Right atrium auricular region (tissue), 2 donors: ENCODE measurements at places on chromosomes 5 and 9. TPM values are rescaled to one million over a fixed set of nuclear protein-coding genes. Genes with fewer than 3 reads are reported as not detected.
A peak's percentile ranks its signal among the peaks of the same experiment; 100 is the strongest.

AMACR gene
- 12.6 TPM for total RNA-seq

SLCO6A1 gene
- not detected for total RNA-seq

SAXO1 gene
- total RNA-seq = not detected

RBM18 gene
- 23.2 TPM for total RNA-seq

SPINK13 gene
- not detected for total RNA-seq

ZNF462 gene
- 30.5 TPM for total RNA-seq

GALNT12 gene
- total RNA-seq = 2.7 TPM

GLDC gene
- 0.39 TPM for total RNA-seq

C5 gene
- total RNA-seq = 0.82 TPM

LHX6 gene
- total RNA-seq = 2.8 TPM

SVEP1 gene
- 20.0 TPM for total RNA-seq

SLC6A18 gene
- not detected for total RNA-seq

SLC9A3 gene
- total RNA-seq = 1.8 TPM

ENHO gene
- 0.75 TPM for total RNA-seq

CERT1 gene
- total RNA-seq = 12.6 TPM

- peak; percentile 34 for DNase-seq
Measured at GRCh38 chr5:133366438-133366837, 245.9 kb downstream of the FSTL4 start.

- DNase-seq = no peak
Measured at GRCh38 chr9:136566901-136567300, 21.1 kb upstream of the NOTCH1 start.

DNA sequence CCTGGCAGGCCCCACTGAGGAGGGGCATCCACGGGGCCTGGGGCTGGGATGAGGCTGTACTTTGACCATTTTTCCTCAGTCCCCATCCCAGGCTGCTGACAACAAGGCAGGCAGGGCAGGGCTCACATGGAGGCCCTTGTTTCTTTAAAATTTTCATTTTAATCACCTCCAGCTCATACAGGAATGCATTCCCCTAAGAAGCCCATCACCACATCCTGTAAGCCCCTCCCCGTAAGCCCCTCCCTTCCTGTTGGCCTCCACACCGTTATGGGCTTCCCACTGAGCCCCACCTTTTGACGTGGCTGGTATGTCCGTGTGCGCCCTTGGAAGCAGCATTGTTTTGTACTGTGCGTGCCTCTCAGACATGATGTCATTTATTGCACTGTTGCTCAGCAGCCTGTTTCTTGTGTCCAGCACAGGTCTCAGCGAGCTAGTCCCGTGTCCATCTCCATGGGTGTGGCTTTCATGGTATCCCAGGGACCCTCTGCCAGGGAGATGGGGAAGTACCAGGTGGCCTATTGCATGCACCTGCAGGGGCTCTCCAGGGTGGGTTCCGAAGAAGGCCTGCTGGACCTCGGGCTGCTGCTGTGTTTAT, 22.4 kb downstream of the PHF2 start:
- peak; percentile 59 for DNase-seq

DNA sequence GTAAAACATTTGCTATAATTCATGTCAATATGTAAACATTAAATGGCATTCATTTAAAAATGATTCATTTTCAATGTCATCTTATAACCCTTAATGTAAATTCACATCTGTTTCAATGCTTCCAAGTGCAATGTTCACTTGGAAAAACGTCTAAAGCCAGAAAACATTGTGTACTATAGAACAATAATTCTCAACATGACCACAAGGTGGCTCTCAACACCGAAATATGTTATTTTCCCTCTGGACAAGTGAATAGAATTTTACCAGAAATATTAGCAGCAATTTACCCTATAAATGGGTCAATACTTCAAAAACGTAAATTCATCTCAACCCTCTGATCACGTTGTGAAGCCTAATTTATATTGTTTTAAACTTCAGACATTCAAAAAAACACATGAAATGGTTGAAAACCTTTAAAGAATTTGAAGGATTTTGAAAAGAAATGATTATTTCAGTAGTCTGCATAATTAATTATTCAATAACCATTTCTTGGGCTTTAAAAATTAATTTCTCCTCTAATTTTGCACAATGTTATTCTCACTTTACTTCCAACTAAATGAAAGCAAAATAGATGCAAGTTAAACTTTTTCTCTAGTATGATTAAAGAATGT, 11.0 kb downstream of the CDH10 start:
- no peak for DNase-seq

DNA sequence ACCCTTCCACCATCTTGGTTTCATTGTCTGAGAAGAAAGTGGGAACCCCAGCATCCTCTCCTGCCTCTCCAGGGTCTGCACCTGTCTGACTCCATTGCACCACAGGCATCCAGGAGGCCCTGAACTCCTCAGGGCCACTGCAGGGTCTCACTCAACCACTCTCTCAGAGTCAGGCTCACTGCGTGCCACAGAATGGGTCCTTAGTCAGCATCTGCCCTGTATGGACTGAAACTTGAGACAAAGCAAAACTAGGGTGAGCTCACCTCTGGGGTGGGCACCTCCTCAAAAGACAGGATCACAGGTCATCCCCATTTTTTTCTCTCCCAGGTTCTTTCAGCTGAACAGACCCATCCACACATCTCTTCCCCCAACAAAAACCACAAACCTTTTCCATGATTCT, 59.2 kb upstream of the CPEB4 start:
- DNase-seq = no peak

- DNase-seq = peak; percentile 84
Measured at GRCh38 chr5:172133359-172134029, 54.5 kb downstream of the STK10 start.

DNA sequence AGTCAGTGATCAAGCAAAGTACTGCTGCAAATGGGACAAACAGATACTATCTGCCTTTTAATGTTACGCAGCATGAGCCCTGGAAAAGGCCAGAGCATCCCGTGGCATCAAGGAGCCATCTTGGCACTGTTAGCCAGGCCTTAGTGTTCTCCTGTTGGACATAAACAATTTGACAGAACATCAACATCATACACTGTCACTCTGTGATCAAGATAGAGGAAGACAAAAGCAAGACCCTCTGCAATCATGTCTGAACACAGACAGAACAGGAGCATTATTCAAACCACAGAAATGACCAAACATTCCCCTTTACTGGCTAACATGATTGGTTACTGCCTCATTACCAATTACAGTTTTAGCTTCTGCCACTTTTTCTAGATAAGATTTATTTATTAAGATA, 21.2 kb upstream of the ROPN1L start:
- no peak for DNase-seq

- no peak for DNase-seq
Measured at GRCh38 chr5:150511578-150512367, 3.8 kb downstream of the NDST1 start.

GRCh38 chr5:10662083-10662482, 98.2 kb downstream of the ANKRD33B start:
- no peak for DNase-seq

DNA sequence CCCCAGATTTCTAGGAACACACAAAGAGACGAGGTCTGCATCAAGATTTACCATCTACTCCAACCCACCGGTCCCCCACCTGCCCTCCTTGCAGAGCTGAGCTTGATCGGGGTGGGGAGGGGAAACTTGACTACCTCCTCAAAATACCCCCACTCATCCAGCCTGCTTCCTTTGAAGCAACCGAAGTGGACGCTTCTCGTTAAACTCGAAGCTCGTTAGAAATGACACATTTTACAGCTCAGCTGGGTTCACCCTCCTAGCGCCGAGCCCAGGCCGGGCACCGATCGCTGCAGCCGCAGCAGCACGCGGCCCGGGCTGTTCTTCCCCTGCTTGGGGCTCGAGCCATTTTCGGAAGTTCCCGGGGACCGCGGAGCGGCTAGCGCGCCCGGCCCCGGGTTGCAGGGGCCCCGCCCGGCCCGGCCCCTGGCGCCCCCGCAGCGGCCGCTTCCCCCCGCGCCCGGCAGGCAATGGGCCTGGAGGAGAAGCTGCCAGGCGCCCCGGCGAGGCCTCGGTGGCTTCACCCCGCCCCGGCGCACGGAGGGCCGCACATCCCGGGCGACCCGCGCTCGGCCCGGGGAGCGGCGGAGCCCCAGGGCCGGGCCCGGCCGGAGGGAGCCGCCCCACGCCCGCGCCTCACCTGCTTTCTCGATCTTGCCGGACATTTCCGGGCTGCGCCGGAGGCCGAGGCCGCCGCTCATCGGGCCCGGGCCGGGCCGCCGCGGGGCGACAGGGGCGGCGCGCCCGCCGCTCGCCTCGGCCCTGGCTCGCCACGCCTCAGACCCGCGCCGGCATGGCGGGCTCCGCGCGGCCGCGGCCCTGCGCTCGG, 530 bp downstream of the RAPGEF1 start:
- DNase-seq = no peak

GRCh38 chr5:120270498-120270897, 193.6 kb upstream of the PRR16 start:
- no peak for DNase-seq

GRCh38 chr5:116754556-116754955, 179.9 kb upstream of the SEMA6A start:
- DNase-seq = no peak

- DNase-seq = no peak
Measured at GRCh38 chr5:10157085-10157669, 92.5 kb downstream of the ATPSCKMT start.

GRCh38 chr5:137778772-137779564, 24.8 kb upstream of the HNRNPA0 start:
- no peak for DNase-seq

GRCh38 chr9:19583890-19584289, 175.1 kb downstream of the ACER2 start:
- no peak for DNase-seq

- no peak for DNase-seq
Measured at GRCh38 chr9:1490341-1491232, 440.4 kb downstream of the DMRT2 start.

- DNase-seq = no peak
Measured at GRCh38 chr5:45274241-45274640, 421.9 kb downstream of the HCN1 start.

GRCh38 chr5:62112689-62113228, 193.2 kb upstream of the KIF2A start:
- DNase-seq = no peak

DNA sequence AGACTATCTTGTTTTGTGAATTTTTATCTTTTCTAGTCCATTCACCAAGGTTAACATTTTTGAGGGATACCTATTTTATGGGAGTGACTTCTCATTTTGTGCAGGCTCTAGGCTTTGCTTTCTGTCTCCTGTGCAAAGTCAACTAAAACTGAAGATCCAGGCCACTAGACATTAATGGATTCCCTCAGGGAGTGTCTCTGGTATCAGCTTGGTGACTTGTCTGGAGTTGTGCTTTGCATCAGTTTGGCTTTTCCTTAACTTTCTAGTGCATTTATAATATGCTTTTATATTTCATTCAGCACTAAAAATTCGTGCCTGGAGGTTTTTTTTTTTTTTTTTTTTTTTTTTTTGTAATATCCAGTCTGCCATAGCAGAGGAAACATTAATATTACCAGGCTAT, 144.2 kb downstream of the YIPF5 start:
- no peak for DNase-seq

- no peak for DNase-seq
Measured at GRCh38 chr5:120306303-120306702, 157.8 kb upstream of the PRR16 start.

DNA sequence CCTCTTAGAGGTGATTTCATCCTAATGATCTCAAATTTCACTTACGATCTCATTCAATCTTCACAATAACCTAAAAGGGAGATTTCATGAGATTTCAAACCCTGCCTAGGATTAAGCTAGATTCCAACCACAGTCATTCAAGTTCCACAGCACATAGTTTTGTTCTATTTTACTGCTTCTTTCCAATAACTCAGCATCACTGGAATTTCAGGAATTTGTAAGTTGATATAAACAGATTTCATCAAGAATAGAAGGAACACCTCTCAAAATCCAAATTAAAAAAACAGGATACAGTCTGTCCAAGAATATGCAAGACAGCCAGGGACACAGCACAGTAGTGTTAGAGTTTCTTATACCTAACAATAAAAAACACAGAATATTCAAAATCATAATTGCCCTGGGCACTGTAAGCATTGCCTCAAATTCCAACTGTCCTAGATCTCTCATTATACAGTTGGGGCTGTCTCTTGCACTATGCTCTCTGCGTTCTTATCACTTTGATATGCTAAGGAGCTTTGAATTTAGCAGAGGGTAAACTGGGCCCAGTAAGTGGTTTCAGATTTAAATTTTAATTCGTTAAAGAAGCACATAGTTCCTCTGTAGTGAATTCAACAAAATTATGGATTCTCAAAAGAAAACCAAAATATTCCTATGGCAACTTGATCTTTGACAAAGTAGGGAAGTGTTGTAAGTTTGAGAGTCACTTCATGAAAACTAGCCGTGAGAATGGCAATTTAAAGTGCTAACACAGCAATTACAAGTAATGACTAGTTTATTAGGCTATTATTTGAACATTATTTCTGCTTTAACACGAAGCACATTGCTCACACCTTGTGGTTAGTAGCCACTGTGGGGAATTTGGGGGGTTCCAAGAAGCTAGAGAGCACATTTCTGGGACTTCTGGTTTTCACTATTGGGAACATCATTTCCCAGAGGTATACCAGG, 478.6 kb upstream of the C9orf72 start:
- DNase-seq = no peak

DNA sequence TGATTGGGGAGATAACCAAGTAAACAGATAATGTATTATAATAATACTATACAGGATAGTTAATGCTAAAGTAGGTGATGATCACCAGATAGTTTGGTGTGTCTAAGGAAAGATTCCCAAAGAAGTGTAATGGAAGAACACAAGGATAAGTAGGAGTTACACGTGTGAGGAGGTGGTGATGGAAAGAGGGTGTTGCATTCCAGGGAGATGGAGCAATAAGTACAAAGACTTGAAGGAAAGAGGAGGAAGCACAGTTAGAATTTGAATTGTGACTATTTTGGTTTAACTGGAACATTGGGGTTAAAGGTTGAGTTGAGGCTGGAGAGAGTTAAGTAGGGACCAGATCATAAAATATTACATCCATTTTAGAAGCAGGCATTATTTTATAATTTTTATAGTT, 76.9 kb downstream of the IPO11 start:
- no peak for DNase-seq

GRCh38 chr9:87322840-87323635, 174.6 kb upstream of the DAPK1 start:
- no peak for DNase-seq

DNA sequence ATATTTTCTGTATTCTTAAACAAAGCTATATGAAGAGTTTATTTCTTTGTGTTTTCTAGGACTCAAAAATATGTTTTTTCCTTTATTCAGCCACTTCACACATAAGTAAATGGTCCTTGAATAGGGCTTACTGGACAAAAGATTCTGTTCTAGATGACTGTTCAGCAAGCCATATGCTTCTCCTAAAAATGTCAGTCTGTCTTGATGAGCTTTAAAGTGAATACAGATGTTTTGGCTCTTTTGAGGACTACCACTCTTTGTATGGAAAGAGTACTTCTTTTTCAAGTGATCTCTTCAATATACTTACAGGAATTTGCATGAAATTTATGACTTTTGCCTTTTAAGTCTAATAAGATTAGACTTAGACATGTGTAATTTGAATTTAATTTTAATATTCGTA, 8.4 kb downstream of the NDUFS4 start:
- no peak for DNase-seq

DNA sequence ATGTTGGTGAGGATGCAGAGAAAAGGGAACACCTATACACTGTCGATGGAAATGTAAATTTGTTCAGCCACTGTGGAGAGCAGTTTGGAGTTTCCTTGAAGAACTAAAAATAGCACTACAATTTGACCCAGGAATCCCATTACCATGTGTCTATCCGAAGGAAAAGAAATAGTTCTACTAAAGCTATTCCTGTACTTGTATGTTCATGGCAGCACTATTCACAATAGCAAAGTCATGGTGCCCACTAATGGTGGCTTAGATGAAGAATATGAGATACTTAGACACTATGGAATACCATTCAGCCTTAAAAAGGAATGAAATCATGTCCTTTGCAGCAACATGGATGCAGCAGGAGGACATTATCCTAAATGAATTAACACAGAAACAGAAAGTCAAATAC, 50.2 kb upstream of the CAST start:
- DNase-seq = no peak
